ENCODE measurements at places on chromosomes 13 and 19.

DNA sequence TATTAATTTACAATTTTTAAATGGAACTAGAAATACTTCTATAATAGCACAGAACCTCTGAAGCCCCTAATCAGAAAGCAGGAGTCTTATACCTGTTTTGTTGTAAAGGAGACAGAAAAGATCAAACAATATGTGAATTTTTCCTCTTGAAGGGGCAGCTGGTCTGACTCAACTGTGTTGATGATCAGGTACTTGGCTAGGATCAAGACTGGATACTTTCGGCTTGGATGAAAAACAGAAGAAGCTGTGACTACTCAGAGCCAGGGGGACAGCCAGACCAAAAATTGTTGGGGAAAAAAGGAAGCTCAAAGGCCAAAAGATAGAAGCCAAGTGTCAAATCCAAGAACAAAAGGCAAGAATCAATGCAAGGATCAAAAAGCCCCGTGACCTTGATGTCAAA is 195.6 kb downstream of the KCTD12 start:
- DNase-seq = no peak

- no peak for DNase-seq
These were observed 72.2 kb upstream of the WASF3 start for GRCh38 chr13:26485288-26485687.

- DNase-seq = no peak
These were observed 789.1 kb upstream of the SLITRK5 start for GRCh38 chr13:86882107-86882506.

GRCh38 chr19:15025217-15025616 is 24.1 kb upstream of the CASP14 start:
- no peak for DNase-seq

DNA sequence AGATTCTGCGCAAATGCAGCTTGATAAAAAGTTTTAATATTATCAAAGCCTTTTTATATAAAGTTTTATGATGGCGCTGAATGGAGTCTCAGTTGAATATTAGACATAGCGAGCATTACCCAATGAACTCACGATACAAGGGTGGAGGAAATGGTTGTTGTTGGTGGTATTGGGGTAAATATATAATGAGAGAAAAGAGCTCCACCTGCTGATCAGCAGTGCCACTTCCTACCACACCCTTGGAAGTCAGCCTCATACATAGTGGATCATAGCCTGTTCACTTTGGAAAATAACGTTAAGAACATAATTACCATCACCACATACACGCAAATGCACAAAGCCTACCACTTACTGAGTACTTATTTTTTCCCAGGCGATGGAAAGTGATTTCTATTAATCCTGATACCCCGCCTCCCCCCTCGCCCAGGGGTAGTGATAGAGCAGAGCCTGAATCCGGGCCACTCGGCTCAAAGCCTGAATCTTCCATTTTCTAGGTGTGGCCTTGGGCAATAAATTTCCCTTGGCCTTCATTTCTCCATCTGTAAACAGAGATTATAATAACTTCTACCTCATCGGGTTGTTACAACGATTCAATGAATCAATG is 358.3 kb downstream of the KLF5 start:
- no peak for DNase-seq

DNA sequence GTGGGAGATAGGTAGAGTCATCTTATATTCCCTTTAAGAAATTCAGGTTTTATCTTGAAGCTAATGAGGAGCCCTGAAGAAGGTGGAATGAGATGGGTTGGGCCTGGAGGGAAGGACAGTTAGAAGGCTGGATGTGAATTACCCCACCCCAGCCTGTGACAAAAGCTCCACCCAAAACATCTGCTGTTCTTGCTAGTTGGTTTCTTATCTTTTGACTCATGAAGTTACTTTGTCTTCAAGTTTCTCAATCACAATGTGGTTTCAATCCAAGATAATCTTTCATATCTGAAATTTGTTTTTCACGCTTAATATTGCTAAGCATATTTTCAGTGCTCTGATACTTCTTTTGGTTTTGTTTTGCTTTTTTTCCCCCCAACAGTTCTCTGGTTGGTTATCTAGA is 38.3 kb upstream of the HMGB1 start:
- DNase-seq = no peak

GRCh38 chr13:41621716-41622431 is 164.5 kb downstream of the RGCC start:
- DNase-seq = no peak

DNA sequence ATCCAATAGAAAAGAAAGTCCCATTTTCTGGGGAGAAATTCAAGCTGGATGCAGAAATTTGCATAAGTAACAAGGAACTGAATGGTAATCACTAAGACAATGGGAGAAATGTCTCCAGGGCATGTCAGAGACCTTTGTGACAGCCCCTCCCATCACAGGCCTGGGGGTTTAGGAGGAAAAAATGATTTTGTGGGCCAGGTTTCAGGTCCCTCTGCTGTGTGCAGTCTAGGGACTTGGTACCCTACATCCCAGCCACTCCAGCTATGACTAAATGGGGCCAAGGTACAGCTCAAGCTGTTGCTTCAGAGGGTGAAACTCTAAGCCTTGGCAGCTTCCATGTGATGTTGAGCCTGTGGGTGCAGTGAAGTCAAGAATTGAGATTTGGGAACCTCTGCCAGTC is 695.5 kb upstream of the MIR17HG start:
- DNase-seq = no peak

DNA sequence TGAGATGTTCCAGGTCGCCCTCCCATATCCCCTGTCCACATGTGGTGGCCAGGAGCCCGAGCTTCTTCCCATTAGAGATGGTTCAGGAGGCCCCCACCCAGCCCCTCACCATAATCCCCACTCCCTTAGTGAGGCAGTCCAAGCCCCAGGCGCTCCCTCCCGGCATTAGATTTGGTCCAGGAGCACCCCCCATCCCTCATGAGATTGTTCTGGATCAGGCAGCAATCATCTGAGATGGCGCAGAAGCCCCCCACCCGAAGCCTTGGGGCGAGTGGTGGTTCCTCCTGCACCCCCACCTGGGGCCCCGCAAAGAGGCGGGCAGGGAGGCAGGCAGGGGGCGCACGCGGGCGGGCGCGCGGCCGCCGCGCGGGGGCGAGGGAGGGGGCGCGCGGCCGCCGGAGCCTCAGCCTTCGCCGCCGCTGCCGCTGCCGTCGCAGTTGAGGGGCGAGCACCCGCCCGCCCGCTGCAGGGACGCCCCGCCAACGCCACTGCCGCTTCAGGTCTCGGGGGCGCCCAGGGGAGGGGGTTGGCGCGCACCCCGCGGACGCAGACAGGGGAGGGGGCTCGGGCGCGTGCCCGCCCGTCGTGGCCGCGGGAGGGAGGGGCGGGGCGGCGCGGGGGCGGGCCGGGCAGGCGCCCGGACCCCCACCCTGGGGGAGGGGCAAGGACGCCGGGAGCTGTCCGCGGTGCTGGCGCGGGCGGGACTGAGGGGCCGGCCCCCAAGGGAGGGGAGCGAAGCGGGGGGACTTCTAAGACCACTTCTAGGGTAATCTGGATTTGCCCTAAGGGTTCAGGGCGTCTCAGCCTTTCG is 46.4 kb upstream of the SHKBP1 start:
- DNase-seq = peak; percentile 26

- DNase-seq = no peak
These were observed 22.1 kb downstream of the MAST3 start for GRCh38 chr19:18119717-18120105.

- DNase-seq = no peak
These were observed 591.9 kb downstream of the DACH1 start for GRCh38 chr13:71274923-71275608.

DNA sequence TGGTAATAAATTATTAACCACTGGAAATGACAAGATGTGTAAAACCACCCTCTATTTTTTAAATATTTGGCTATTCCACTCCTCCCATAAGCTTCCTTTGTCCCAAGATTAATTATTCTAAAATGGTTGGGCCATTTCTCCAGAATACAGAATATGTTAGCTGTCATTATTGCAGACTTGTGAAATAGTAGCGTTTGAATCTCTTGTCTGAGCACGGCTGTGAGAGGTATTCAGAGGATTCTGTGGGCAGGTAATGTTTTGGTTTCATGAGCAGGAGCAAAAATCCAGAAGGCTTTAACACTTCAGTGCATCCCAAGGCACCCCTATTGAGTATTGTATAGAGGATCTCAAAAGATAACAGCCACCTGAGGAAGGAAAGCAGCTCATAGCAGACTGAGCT is 256.0 kb downstream of the UQCRFS1 start:
- no peak for DNase-seq

DNA sequence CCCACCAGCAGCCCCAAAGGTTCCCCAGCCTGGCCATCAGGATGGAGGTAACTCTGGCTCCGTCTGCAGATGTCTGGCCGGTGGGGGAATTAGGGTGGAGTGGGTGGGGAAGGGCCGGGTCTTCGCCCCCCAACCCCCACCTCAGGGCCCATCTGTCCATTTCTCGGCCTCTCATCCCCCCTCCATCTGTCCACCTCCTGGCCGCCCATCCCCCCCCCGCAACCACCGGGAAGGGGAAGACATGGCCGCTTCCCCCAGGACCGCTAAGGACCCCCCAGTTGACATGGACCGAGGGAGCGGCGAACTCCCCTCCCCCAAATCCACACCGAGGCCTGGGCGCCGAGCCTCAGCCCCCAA is 793 bp downstream of the LRFN1 start:
- no peak for DNase-seq

DNA sequence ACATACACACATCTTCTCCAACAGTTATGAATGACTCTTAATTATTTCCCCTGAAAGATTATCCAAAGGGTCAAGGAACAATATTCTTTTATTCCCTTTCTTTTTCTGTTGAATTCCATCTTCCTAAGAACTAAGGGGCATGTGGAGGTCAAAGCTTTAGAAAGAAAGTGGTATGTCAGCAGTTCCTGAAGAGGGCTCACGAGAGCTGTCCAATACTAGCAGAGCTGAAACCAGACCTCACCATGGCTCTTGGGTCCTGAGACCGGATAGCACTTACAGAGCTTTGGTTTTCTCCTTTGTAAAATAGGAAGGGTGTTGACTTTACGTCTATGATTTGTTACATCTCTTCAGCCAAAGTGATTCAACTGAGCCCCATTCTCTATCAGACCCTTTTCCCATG is 109.8 kb upstream of the FREM2 start:
- DNase-seq = no peak

DNA sequence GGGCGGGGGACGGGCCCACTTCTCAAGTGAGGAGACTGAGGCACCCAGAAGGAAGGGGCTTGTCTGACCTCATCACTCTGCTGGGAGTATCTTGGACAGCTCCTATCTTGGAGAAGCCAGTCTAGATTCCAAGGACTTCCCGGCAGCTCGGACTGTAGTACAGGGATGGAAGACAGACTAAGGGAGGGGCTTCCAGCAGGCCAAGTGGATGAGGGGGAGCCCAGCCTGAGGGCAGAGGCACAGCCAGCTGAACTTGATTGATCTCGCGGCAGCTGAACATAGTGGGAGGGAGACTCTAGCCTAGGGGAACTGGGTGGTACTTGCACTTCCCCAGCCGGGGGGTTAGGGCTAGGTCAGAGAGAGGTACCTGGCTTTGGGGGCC is 711 bp downstream of the CILP2 start:
- no peak for DNase-seq

DNA sequence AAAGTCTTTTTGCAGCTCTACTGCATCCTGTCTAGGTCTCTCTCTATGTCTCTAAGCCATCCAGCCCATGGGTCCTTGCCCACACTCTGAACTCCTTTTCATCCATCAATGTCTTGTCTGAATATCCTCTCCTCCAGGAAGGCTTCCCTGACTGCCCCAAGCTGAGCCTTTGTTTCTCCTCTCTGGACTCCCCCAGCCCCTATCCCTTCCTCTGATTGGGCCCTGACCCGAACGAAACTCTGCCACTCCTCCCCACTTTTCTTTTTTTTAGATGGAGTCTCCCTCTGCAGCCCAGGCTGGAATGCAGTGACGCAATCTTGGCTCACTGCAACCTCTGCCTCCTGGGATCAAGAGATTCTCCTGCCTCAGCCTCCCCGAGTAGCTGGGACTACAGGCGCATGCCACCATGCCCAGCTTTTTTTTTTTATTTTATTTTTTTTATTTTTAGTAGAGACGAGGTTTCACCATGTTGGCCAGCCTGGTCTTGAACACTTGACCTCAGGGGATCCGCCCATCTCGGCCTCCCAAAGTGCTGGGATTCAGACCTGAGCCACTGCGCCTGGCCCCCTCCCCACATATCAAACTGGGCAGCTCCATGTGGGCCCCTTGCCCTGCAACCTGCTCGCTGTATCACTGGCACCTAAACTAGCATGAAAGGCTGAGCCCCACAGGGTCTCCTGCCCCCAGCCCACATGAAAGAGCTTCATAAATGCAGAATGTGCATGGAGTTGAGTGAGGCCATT is 870 bp upstream of the UNC13A start:
- DNase-seq = no peak

GRCh38 chr19:58544591-58545285 is 874 bp downstream of the TRIM28 start:
- DNase-seq = no peak

GRCh38 chr13:26968431-26969341 is 202.9 kb downstream of the USP12 start:
- DNase-seq = peak; percentile 21

- DNase-seq = peak; percentile 83
These were observed 79.5 kb upstream of the ZNF835 start for GRCh38 chr19:56751078-56751489.

DNA sequence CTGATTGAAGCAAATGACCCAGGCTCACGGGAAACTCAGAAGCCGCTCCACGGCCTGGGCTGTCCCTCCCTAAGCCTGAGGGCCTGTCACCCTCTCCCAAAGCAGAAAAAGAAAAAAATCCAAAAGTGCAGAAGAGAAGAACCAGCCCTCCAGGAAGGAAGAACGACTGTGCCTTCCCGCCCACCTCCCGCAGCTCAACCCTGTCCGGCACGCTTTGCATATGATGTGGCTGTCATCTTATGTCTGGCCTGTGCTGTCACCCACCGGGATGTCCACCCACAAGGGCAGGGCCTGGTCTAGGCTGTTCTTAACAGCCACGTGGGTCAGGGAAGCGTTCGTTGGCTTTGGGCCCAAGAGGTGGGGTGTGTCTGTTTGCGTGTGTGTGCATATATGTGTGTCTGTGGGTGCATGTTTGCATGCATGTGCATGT is 13.7 kb downstream of the ZBTB7A start:
- DNase-seq = no peak

GRCh38 chr13:48662226-48662625 is 8.5 kb downstream of the CYSLTR2 start:
- no peak for DNase-seq

- DNase-seq = no peak
These were observed 4.3 kb downstream of the KLF2 start for GRCh38 chr19:16328824-16329482.

GRCh38 chr13:106274551-106275203 is 260.8 kb downstream of the EFNB2 start:
- no peak for DNase-seq

- no peak for DNase-seq
These were observed 98.6 kb downstream of the GADD45B start for GRCh38 chr19:2574478-2574931.

DNA sequence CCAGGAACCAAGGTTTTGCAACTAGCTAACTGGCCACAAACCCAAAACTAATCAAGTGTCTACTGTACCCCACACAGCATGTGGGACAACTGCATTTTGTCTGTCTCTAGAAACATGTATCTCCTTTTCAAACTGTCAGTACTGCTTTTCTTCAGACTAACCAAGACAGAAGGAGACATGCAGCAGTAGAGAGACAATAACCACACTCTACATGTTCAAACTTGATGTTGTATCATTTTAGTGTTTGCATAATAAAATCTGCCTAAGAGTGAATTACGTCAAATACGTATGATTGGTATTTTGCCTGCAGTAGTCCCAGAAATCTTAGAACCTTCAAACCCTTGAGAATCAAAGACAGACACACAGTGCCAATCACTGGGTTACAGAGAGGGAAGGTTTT is 22.0 kb upstream of the FREM2 start:
- no peak for DNase-seq
